GM18507 (cell line): ENCODE measurements at places on chromosomes 2 and 18.

GRCh38 chr2:226564667-226565066, 235.0 kb downstream of the IRS1 start:
- no peak for DNase-seq

GRCh38 chr2:96772903-96773671, 12.4 kb downstream of the CNNM4 start:
- no peak for DNase-seq

DNA sequence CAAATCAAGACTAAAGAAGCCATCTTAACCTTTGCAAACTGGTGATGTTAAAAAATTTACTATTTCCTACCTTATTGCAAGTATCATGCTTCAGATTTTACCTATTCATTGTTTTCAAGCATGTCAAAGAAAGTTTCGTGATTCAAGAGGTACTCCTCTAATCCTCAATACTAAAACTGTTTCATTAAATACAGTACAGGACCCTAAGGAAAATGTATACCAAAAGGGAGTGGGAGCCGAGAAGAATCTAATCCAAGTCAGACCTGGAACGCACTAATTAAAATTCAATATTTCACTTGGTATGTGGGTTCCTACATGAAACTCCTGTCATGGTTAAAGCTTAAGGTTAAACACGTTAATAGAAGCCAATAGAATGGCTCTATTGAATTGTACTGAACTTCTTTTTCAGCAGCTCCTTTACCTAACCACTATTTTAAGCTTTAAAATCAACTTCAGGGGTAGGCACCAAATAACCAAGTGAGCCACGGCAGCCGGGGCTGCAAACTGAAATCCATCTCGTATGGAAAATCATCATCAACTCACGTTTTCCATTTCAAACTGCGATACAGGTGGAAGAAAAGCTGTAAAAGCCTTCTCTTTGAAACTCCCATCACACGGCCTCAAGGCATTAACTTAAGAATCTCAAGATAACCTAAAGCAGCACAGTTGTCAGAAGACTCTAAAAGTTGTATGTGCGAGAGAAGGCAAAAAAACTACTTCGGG, 188.8 kb downstream of the ZEB2 start:
- no peak for DNase-seq

DNA sequence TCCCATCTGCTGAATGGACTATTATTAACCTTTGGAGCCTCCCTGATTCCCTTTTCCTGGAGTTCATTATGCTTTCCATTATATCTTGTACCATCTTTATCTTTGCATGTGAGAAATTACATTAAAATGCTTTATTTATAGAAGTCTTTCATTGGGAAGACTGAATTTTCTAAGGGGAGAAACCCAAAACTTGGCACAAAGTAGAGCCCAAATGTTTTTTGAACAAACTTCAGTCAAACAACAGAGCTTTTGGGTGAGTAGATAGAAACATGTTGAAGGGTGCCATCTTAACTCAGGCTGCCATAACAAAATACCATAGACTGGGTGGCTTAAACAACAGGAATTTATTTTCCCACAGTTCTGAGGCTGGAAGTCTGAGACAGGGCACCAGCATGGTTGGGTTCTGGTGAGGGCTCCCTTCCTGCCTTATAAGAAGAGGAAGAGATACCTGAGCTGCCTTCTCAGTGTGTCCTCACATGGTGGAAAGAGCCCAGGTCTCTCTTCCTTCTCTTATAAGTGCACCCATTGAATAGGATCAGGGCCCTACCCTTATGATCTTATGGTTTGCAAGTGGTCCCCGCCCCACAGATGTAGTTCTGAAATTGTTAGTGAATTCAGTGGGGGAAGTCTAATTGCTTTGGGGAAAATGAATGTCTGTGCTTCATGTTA, 19.2 kb downstream of the RALB start:
- DNase-seq = no peak

DNA sequence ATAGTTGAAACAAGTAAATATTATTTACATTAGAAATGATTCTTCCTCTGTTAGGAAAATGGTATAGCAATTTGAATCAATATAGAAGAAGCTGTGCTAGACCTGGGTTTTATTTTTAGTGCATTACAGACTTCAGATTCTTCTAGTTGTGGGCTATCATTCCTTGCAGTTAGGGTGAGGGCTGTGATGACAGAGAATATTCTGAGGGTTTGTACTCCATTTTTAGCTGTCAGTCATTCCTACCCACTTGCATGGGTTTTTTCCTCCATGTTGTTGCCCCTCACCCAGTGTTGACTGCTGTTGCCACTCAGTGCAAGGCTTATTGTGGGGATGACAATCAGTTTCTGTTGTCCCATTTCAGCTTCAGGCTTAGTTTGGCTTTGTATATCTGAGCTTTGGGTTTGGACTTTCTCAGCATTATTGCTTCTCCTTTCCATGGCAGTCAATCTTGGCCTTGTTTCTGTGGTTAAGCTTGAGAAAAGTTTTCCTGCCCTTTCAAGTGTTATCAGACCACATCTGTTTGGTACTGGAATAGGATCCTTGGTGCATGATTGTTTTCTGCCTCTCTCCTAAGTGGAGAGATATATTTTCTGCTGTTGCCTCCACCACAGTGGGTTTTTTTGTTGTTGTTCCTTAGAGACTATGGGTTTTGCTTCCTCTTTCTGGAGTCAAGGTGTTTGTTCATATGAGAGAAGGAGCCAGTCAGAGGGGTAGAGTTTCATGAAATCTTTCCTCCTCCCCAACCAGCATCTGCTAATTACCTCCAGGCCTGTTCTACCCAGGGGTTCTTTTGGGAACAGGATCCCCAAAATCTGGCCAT, 312.7 kb upstream of the CWC22 start:
- DNase-seq = no peak

DNA sequence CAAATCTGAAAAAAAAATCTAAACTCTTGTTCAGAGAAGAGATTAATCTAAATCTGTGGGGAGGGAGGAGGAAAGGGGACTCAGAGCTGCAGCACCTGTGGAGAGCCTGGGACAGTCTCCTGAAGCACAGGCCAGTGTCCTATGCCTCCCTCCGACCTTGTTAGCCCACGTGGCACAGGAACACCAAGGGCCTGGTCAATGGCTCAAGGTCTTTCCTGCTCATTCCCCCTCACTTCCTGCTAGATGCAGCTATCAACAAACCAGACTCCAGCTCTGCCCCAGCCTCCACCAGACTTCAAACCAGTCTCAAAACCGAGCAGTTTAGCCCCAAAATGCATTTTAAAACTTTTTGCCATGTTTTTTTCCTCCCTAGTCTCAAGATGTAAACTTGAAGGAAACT, 20.1 kb upstream of the SULT1C3 start:
- no peak for DNase-seq

DNA sequence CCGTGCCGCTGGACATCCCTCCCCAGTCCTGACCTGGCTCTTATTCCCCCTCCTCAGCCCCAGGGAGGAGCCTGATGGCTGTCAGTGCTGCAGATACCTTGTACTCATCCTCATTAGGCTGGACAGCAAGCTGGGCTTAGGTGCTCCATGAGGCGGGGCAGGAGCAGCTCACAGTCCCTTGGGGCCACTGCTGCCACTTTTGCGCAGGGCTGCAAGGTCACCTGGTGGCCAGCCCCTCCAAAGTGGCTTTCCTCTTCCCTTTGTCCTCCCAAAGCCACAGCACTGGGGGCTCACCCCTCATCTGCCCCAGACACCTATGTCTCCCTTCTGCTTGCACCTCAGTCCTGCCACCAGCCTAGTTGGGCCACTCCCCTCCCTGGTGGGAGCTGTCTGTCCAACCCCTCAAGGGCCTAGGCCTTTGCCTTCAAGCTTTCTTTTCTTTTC, 60.8 kb downstream of the FAM168B start:
- no peak for DNase-seq

GRCh38 chr2:216549926-216550690, 51.5 kb downstream of the RPL37A start:
- no peak for DNase-seq

DNA sequence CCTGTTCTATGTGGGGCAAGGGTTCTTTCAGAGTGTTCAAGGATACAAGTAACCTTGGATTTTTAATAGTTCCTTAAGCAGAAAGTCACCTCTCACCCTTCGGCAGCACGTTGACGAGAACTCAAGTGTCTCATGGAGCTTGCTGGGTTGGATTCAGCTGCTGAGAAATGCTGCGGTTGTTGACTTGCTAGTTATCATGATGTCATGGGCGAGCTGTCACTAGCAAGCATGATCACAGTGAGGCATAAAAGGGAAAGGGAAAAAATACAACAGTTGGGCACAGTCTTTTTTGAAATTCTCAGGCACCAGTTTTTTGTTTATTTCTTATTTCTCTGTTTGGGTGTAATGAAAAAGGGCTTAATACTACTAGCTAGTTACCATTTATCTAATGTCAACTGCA, 53.2 kb downstream of the ADCYAP1 start:
- no peak for DNase-seq

DNA sequence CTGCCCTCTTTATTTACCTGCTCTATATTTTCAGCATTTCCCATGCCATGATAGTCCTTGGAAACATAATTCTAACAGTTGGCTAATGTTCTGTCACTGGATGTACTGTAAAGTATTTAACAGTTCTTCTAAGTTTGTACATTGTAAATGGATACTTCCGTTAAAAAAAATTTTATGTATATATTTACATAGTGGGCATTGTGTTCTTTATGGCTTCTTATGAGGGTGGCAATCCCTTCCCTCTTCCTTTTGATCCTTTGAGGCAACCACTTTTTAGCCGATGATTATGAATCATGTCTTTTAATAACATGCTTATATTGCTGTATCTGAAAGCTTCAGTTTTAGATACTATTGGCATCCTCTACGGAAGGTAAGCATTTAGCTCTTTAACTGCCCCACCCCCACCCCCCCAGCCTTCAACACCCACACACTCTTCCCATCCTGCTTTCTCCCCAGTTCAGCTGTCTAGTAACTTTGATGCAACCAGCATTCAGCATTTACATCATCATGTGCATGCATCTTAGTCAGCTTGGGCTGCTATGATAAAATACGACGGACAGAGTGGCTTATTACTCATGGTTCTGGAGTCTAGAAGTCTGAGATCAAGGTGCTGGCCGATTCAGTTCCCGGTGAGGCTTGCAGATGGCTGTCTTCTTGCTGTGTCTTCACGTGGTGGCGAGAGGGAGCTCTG, 21.0 kb upstream of the EDAR start:
- DNase-seq = no peak

DNA sequence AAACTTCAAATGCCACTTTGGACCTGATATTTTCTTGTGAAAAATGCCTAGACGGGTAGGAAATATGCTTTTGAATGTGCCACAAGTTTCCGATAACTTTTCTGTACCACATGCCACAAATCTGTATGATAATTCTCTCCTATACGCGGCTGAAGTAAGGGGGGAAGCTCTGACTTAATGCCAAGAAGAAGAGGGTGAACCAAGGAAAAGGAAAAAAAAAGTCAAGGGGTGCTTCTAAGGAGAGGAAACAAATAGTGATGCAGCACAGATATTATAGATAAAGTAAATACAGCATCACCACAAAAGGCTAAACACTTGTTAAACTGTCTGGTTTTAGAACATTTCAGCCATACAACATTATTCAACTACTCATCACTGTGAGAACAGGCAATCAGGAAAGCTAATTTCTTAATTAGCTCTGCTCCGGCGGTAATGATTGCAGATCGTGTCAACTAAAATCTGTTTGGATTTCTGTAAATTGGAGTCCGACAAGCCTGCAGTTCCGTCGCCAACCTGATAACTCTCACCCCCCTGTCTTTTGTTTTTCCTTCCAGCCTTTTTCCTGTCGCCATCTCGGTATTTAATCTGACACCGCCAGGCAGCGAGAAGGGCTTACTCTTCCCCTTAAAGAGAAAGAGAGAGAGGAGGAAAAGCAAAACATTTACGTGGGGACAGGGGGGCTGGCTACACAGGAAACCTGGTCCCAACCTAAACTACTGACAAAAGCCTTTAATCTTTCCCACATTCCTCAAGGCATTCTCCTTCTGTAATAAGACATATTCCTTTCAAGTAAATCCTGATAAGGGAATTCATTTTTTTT, 67.5 kb downstream of the ZEB2 start:
- no peak for DNase-seq

GRCh38 chr2:202612145-202612544, 22.6 kb upstream of the FAM117B start:
- DNase-seq = no peak

DNA sequence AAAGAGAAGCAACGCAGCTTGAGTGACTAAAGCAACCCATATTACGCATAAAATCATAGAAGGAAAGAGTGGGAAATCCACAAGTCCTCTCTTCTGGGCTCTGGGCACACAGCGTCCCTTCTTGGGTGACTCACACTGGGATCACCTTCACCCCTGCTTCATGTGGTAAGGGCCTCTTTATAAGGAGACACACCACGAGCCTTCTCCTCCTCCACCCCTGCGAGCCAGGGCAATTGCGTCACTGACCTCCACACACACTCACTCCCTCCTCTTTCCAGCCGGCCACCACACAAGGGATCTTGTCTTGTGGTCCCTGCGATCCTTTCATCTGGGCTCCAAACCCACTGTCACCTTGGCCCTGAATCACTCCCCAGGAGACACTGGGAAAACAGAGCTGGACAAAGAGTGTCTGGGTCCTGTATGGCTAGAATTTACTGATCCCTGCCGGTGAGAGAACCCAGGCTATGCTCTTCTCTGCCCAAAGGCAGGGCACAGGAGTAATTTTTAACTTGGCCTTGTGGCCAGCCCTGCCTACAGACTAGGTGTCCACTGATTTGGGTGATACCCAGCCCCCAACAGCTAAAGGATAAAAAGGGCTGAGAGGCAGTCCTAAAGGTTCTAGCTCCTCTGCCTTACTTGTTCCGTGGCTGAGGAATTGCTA, 35.3 kb downstream of the NHEJ1 start:
- DNase-seq = no peak

DNA sequence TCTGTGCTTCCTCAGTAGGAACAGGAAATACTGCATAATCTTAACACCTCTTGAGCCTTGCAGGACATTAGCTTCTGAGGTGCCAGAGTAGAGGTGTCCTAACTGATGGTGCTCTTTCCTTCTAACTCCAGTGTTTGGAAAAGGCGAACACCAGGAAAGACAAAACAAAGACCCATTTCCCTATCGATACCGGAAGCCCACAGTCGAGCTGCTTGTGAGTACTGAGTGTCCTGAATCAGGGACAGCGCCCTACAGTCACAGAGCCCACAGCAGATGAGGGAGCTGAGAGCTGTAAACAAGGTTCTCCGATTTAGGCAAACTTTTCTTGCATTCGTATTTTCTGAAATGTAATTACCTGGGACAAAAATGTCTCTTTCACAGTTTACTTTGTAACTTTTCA, 50.7 kb downstream of the SLC14A2 start:
- DNase-seq = no peak

DNA sequence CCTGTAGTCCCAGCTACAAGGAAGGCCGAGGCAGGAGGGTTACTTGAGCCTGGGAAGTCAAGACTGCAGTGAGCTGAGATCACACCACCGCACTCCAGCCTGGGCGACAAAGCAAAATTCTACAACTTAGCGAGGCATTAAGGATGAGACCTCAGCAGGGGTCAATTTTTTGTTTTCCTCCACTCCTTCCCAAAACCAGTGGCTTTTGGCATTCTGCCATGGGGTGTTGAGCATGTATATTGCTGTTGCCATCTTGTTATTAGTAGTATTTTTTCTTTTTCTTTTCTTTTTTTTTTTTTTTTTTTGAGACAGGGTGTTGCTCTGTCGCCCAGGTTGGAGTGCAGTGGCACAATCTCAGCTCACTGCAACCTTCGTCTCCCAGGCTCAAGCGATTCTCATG, 8.9 kb upstream of the GIGYF2 start:
- DNase-seq = no peak

- no peak for DNase-seq
These were observed 129.0 kb downstream of the CAMKMT start for GRCh38 chr2:44490726-44491125.
